ENCODE measurements at places on chromosomes 6 and 20. TPM values are rescaled to one million over a fixed set of nuclear protein-coding genes. Genes with fewer than 3 reads are reported as not detected.

DNA sequence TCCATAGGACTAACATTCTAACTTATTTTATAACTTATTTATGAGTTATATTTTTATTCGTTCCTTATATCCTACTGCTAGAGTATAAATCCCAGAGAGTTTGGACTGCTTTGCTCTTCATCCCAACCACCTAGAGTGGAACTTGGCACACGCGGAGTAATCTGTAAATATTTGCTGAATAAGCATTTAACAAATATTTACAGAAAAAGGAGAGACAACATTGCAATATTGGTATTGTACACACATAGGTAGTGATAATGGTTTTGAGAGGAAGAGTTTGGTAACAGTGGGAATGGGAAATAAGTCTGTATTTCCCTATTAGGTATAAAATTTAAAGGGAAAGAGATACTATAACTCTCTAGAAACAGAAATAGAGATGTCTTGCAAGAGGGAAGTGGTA lies 634.8 kb upstream of the CITED2 start:
- DNase-seq, result no peak

DNA sequence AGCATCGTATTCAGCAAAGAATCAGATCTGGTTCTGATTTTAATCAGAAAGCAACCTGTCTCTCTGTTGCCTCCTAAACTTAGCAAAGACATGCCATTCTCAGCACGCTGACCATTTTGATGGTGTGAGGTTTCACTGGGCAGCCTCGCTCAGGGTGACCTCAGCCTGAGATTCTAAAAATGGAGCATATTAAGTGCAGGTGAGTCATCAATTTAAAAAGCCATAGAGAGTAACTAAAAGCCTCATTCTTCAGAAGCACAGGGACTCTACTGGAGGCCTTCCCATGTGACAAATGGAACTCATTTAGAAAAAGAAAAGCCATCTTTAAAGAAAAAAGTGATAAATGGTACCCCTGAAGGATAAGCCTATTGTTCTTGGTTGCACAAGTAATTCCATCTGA lies 91.3 kb downstream of the FILIP1 start:
- DNase-seq, result peak; percentile 76

DNA sequence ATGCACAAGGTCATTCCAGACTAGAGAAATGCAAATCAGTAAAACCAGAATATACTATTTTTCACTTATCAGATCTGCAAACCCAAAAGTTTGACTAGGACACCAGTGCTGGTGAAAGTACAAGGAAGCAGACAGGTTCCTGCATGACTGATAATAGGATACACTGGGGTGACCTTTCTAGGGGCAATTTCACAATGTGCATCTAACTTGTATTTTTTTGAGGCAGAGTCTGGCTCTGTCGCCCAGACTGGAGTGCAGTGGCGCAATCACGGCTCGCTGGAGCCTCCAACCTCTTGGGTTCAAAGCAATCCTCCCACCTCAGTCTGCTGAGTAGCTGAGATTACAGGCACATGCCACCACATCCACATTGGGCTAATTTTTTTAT lies 11.4 kb downstream of the COMMD7 start:
- DNase-seq, result no peak

GRCh38 chr6:131683479-131683878 lies 17.7 kb downstream of the OR2A4 start:
- no peak for DNase-seq

The SLC2A10 gene
- total RNA-seq, result 13.2 TPM

The PAK5 gene
- total RNA-seq, result not detected

The FAM217A gene
- total RNA-seq, result not detected

The HLA-DOA gene
- not detected for total RNA-seq

The PLCB1 gene
- 11.8 TPM for total RNA-seq

The STXBP5 gene
- total RNA-seq, result 8.9 TPM

Measured in MG63 (cell line).